IPS DF 19.7 (cell line): ENCODE measurements at places on chromosomes 2 and 18.
A peak's percentile ranks its signal among the peaks of the same experiment; 100 is the strongest.

GRCh38 chr2:69316550-69316949 is 70.5 kb downstream of the GFPT1 start:
- no peak for DNase-seq

- DNase-seq, result peak; percentile 2
Observed at GRCh38 chr18:28248653-28249052, 71.7 kb upstream of the CDH2 start.

GRCh38 chr2:216657980-216658379 is 24.8 kb downstream of the IGFBP2 start:
- DNase-seq, result no peak

DNA sequence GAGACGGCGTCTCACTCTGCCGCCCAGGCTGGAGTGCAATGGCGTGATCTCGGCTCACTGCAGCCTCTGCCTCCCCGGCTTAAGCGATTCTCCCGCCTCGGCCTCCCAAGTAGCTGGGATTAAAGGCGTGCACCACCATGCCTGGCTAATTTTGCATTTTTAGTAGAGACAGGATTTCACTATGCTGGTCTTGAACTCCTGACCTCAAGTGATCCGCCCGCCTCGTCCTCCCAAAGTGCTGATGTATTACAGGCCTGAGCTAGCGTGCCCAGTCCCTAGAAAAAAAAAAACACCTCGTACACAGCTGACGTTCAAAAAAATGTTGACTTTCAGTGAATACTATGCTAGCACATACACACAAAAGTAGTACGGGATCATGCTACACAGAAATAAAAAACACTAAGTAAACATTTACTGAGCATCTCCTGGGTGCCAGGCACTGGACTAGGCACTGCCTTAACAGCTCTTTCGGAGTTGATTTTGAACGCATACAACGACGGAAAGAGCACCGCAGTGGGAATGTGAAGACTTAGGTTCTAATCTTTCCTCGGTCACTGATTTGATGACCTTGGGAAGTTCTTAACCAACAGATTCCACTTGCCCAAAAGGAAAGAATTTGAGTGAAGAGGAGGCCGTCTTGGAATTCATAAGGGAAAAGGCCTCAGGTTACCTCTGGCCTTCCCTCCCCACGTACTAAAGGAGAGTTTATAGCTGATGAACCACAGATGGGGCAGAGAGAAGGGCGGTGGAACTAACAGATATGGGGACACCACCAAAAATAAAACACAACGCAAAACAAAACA is 1.1 kb downstream of the DNAJC27 start:
- no peak for DNase-seq

GRCh38 chr2:6052649-6053048 is 360.5 kb downstream of the SOX11 start:
- no peak for DNase-seq

DNA sequence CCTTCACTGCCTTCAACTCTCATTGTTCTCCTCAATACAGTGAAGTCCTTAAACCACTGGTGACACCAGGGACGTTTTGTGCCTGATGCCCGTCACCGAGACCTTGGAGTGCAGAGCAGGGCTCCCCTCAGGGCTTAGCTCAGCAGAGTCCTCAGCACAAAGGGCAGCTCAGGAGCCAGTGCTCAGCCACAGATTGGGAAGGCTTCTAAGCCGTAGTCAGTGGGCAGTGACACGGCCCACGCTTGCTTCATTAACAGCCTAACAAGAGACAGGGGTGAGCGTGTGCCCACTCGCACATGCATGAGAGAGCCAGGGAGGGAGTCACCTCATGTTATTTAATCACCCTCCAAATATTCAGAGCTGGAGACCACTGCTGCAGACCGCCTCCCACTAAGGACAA is 137.5 kb downstream of the SH3RF3 start:
- DNase-seq, result no peak

DNA sequence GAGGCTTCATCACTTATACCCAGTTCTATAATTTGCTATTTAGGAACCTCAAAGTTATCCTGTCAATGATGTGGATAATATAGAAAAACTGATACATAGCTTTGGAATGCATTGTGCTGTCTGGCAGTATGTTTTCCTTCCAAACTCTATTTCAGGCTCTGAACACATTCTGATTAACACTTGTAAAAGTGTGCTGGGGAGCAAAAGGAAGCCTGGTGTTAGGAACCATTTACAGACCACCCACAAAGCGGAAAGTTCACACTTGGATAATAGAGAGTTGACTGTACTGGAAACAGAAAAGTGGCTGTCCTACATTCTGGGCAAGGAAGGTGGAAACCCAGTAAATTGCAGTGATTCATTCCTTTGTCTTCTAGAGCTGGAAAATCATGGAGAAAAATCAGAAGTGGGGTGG is 114.5 kb upstream of the ZFP36L2 start:
- DNase-seq, result no peak

GRCh38 chr2:51065276-51065675 is 33.3 kb upstream of the NRXN1 start:
- no peak for DNase-seq

GRCh38 chr18:24462838-24463775 is 2.7 kb downstream of the HRH4 start:
- no peak for DNase-seq

DNA sequence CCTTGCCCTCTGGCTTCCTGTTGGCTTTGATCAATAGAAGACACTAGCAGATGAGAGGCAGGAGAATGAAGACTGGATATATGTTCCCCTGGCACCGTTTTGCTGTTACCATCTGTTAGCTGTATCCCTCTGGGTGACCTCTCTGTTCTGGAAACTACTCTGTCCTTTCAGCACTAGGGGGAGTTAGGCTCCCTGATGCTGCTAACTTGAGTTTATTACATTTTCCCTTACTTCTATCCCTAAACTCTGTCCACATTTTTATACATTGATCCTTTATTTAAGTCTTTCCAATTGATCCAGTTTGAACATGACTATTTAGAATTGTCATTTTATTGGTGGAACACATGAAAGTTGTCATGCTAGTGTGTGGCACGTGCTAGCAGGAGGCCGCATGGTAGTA is 1014.3 kb upstream of the CDH2 start:
- DNase-seq, result no peak

DNA sequence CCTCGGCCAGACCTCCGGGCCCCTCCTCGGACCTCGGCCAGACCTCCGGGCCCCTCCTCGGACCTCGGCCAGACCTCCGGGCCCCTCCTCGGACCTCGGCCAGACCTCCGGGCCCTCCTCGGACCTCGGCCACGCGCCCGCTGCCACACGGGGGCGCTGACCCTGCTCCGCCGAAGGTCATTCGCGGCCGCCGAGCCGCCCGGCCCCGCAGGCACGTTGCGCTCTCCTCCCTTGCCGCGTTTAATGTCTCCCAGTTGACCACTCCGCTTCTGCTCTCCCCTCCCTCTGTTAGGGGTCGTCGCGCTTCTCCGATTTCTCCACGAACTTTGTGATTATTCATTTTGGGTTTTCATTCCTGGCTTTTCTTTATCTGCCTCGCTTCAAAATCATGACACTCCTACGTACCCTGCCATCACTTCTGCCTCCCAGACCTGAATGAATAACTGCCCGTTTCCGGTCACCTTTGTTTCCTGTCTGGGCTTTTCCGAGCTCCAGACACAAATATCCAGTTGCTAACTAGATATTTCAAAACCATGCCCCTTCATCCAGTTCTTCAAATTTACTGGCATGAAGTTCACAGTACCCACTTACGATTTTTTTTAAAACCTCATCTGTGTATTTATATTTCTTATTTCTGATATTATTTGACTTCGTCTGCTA is 14.8 kb upstream of the COLEC12 start:
- no peak for DNase-seq

- peak; percentile 57 for DNase-seq
Observed at GRCh38 chr2:43086451-43087221, 139.8 kb downstream of the ZFP36L2 start.

DNA sequence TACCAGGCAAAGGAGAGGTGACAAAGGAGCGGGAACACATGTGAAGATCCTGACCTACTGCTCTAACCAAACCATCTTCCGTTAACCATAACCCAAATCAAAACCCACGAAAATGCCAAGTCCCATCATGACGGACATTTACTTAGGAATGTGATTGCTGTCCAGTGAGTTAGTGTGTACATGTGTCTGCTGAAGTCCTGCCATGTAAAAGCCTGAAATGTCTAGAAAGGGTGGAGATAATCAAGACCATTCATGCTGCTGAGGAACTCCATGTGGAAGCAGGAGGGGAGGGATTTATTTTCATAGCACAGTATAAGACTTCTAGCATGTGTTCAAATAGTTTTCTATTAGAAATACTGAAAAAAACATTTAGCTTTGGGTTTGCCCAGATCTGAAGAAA is 137.0 kb upstream of the BOD1L2 start:
- DNase-seq, result no peak

DNA sequence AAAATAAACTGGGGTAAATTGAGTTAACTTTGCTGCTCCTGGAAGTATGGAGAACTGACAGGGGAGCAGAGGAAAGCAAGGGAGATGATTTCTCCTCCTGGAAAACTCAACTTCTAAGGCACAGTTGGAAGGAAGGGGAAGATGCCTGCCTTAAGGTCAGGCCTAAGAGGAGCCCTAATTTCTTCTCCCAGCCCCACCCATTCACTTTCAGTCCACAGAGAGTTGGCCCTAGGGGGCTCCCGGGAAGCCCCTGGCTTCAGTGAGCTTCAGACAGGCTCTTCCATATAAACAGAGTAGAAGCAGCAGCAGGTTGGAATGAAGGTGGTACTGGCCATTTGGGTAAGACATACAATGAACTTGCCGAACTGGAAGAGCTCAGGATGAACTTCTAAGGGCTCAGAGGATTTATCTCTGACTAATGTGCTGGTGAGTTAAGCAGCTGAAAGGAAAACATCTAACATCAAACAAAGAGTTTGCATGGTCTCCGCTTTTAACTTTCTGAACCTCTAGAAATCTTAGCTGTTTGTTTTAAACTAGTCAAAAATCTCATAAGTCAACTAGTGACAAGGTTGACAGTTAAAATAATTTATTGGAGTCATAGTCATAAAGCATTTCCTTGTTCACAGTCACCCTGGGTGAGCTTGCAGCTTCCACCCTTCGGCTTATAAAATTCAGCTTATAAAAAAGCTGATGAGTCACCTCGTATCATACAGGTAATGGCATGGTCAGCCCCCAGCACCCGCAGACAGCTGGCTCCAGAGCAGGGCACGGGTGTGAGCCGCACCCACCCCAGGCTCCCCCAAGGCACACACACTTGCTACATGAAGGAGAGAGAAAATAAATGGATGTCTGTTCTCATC is 9.8 kb downstream of the MALL start:
- DNase-seq, result no peak

GRCh38 chr2:239855863-239856587 is 169.1 kb downstream of the NDUFA10 start:
- no peak for DNase-seq

DNA sequence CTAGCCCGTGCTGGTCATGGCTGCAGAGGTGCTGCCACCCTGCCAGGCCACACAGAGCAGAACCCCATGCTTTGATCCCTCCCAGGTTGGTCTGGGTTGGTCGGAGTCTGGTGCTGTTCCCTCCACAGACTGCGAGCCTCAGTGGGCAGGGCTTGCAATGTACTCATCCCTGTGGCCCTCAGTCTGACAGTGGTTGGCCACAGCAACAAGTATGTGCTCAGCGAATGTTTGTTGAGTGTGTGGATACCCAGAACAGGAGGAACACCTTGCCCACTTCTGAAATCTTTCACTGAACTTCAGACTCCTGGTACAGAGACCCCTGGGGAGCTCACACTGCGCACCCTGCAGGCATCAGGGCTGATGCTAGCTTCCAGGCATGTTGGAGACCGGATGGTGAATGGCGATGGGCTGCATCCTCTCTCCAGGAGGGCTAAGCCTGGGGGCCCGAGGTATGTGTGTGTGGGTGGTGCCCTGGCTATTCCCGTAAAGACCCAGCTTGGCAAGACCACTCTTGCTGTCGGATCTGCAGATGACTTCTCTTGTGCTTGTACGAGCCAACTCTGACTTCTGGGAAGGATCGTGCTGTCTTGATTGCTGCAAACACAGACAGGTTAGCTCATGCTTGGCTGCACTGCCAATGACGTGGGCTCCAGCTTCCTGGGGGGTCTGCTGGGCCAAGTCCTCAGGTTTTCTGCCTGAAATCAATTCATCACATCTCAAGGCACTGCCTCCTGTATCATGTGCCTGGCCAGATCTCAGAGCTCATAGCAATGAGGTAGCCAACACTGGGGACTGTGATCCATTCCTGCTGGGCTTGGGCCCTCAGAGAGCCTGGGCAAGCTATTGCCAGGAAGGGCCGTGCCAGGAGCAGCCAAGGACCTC is 43.7 kb downstream of the RHOB start:
- no peak for DNase-seq

DNA sequence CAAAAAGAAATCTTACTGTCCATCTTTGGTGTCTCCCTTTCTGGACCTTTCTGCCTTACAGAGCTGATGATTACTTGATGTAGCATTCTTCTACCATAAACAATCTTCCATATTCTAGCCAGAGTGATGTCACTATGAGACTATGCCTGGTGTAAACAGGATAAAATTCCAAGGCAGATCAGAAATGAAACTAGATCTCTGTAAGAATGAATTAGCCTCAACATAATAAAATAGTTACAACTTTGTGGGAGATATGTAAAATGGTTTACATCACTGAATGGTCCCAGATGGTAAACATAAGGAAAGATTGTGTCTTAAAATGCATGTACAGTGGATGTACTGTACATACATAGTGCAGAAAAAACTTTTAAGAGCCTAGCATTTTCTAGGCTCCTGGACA is 112.3 kb upstream of the ZNF521 start:
- DNase-seq, result no peak

DNA sequence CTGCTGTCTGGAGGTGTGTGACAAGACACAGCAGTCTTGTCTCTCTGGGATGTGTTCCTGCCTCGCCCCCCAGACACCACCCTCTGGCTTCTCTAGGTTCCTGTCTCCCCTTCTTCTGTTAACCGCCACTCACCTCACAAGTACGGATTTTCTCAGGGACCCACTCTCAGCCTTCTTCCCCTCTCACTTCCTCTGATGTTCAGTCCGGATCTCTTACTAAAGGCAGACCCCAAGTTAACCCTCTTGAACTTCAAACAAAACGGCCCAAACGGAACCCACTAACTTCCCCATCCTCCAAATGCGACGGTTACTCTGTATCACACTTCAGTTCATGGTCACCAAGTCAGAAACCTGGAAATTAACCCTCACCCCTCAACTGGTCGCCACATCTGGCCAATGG is 32.0 kb downstream of the B4GALT6 start:
- DNase-seq, result no peak
